Stimulated activated CD4-positive, alpha-beta T cell treated with anti-CD3 and anti-CD28 coated beads, TNF-alpha, amount 100 ng/mL, for 4 hours (primary cell): ENCODE measurements at places on chromosomes 3 and 15.

- DNase-seq: no peak
Observed at GRCh38 chr15:42483677-42484076, 7.3 kb downstream of the ZNF106 start.

DNA sequence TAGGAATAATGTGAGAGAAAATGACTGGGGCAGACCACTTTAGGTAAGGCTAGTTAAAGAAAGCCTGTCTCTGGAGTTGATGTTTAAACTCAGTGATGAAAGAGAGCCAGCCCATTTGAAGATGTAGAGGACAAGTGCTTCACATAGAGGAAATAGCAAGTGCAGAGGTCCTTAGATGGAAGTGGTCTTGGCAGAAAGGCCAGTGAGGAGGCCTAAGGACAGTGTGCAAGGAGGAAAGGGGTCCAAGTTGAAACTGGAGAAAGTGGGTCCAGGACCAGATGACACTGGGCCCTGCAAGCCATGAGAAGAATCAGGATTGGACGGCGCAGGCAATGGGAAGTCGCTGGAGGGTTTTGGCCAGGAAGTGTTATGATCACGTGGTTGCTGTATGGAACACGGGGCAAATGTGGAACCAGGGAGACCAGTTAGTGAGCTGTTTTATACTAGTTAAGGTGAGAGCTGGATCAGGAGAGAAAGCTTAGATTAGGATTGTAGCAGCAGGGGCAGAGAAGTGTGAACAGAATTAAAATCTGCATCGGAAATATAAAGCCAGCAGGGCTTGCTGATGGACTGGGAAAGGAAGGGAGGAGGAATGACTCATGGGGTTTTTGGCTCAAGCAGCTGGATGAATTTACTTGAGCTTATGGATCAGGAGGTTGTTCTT, 48.0 kb upstream of the SCAANT1 start:
- no peak for DNase-seq

- no peak for DNase-seq
Observed at GRCh38 chr3:190883973-190884832, 21.7 kb upstream of the GMNC start.

DNA sequence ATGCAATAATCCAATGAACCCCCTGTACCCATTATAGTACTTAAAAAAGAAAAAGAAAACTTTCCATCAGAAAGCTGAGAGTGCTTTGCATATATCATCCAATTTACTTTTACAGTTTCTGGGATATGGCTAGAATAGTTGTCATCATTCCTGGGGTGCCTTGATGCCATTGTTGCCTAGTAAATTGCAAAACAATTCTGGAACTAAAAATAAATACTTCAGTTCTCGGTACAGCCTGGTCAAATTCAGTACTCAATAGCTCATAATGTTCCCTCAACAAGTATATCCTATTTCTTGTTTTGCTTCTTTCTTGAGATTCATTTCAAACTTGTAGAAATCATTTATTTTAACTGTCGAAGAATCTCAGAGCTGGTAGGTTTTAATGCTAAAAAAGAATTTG, 334.7 kb upstream of the MDFIC2 start:
- no peak for DNase-seq

- DNase-seq: no peak
Observed at GRCh38 chr3:69248436-69248835, 126.0 kb upstream of the LMOD3 start.

DNA sequence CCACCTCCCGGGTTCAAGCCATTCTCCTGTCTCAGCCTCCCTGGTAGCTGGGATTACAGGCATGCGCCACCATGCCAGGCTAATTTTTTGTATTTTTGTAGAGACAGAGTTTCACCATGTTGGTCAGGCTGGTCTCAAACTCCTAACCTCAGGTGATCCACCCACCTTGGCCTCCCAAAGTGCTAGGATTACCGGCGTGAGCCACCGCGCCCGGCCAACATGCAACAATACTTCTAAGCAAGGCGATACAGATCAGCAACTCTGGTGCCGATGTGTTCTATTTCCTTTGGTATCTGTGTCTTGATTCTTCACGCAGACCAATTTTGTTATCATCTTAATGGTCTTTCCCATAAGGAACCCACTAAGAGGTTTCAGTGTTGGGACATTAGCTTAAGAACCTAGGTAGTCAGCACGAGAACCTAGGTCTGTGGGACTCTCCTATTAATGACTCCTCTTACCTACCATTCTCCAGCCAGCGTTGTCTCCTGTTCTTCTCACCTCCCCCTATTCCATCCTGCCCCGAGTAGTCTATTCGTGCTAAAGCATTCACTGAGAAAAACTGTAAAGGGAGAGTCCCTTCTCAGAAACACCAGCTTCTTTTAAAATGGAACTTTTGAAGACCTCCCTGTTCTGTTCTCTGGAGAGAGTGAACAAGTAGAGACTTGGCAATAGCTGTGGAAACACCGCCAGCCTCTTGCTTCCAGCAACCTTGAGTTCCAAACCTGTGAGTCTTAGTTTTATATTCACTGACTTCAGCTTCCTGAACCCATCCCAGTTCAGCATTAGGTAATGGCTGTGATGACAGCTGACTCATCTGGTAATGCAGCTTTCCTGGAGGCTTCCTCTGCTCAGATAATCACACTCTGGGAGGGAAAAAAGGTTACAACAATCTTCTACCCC, 61.2 kb downstream of the TSC22D2 start:
- no peak for DNase-seq

DNA sequence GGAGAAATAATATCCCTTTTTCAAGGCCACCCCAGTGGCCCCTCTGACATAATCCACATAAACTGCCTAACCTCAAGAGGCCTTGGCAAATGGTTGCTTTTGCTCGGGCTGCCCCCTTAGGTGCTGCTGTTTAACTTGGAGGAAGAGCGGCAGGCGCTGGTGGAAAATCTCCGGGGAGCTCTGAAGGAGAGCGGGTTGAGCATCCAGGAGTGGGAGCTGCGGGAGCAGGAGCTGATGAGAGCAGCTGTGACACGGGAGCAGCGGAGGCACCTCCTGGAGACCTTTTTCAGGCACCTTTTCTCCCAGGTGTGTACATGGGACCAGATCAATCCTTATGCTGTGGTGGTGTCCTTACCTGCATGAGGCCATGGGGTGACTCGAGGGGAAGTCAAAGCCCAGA, 15.0 kb downstream of the DUOX1 start:
- no peak for DNase-seq
